ENCODE measurements at places on chromosomes 6 and 20.
A peak's percentile ranks its signal among the peaks of the same experiment; 100 is the strongest.

DNA sequence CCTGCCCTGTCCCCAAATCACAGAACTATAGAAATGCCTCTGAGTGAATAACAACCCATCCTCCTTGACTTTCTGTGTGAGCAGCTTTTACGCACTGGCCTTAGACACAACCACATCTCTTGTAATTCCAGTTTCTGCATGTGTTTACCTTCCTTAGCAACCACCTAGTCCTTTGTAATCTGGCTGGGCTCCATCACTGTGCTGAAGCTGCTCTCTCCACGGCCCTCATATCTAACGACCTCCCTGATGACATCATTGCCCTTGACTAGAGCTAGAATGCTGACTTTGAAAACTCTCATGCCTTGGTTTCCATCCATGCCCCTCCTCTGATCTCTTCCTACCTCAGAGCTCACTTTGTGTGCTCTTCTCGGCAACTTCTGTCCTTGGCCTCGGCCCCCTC lies 30.5 kb upstream of the GLP1R start:
- no peak for DNase-seq

DNA sequence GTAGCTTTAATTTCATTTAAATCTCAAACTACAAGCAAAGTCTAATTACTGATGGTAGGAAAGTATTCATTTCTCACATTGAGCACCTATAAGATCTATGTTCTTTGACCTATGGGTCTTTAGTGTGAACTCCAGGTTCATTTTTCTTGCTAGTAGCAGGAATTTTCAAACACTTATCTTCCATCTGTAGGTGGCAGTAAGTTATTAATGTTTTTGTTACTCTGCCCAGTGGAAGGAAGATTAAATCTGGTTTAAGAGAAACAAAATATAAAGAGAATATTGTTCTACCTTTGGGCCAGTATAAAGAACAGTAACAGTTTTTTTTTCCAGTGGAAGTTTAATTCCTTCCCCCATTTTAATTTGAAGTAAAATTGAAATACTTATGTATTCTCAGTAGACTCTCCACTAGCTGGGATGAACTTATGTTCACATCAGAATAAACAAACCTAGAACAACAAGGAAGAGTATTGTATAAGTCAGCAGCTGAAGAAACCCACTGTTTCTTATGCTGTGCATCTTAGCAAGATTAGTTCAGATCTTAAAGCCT lies 328.2 kb downstream of the PHF3 start:
- no peak for DNase-seq

GRCh38 chr6:18663011-18663410 lies 275.9 kb downstream of the RNF144B start:
- no peak for DNase-seq

DNA sequence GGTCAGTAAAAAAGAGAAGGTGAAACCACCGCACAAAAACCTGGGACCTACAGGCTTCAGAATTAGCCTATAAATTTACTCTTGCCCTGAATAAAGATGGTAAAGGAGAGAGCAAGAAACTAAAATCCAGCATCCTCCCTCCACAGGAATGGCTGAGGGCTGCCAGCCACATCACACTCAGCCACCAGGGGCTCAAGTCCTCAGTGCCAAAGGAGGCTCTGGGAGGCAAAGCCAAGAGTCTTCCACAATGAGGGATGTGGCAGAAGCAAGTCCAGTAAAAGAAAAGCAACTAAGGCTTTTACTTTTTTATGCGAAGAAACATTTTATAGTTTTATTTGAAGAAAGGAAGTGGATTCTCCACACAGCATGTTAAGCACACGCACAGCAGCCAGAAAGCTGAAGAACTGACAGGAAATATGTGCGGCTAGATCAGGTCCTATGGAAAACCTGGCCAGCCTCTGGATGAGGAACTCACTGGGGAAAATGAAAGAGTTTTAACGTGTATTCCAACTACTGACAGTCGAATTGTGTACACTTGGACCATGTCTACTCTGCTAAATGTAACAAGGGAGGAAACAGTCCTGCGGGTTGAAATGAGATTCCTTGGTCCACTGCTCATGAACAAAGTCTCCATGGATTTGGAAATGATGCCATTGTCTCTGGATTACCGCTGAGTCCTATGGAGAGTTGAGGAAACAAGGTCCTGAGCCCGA lies 219.4 kb upstream of the SSTR4 start:
- no peak for DNase-seq

GRCh38 chr20:34708621-34709043 lies 4.5 kb downstream of the TP53INP2 start:
- peak; percentile 56 for DNase-seq

GRCh38 chr6:156464100-156464878 lies 312.9 kb upstream of the ARID1B start:
- DNase-seq, result no peak

- DNase-seq, result no peak
These were observed 20.7 kb upstream of the ASIP start for GRCh38 chr20:34220561-34220960.

- no peak for DNase-seq
These were observed 96.3 kb downstream of the PHF3 start for GRCh38 chr6:63731930-63732329.

GRCh38 chr6:41675176-41675775 lies 37.0 kb downstream of the MDFI start:
- DNase-seq, result no peak
